ENCODE measurements at places on chromosomes 2 and 18. TPM values are rescaled to one million over a fixed set of nuclear protein-coding genes. Genes with fewer than 3 reads are reported as not detected.

DNA sequence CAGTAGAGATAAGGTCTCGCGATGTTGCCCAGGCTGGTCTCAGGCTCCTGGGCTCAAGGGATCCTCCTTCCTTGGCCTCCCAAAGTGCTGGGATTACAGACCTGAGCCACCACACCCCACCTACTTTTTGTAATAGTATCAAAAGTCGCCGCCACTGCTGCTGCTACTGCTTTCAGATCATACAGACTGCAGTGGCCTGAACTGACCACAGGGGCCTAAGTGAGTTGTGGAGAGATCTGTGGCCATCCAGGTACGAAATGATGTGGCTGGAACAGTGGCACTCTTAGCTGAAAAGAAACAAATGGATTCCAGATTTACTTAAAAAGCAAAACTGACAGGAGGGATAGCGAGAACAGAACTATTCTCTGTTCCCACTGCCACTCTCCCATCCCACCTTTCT lies 32.9 kb upstream of the POMC start:
- no peak for DNase-seq

Gene CIDEA
- total RNA-seq, result not detected

DNA sequence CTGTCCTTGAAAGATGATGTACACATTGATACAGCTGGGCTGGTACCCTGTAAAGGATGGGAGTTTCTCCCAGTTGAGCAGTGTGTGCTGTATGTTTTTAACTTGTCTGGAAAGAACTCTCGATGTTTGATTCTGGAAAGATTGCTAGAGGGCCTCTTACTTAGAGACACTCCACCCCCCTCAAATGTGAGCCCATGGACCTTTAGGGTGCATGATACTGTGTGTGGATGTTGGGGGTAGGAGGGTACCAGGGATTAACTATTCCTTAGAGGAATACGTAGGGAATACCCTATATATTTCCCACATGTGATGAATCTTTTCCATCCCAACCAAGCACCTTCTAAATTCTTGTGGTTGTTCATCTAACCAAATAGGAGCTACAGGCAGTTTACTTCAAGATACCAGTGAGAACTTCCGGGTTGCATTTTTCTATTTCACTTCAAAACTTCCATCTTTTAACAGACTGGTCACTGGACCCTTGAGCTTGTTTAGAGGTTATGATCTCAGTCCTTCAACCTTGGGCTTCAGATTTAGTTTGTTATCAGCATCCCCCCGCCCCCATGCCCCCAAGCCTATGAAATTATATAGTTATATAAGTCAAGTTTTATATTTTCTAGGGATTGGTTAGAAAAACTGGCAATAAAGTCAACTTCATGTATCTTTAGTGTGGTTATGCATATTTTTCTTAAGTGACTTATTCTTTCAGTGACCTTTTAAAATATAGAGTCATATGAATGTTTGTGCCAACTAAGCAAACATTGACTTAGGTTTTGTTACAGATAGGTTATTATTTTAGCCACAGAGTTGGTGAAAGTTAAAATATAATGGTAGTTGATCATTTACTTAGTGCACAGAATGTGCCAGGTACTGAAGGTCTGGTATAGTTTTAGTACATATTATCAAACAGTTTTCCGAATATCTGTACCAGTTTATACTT lies 18.2 kb downstream of the AFTPH start:
- no peak for DNase-seq

DNA sequence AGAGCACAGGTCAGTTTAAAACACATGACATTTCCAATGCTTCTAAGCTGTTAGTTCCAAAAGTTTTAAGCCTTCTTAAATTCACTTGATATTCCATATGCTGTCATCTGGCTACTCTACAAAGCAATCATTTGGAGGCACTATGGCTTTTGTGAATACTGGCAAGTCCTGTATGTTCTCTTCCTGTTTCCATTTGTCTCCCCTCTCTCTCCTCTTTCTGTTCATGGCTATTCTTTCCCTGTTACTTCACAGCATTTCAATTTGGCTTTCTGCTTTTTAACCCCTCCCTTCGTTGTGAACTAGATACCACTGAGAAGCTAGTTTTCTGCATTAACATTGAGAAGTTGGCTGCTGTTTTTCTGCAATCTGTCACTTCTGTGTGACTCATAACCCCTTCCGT lies 1337.2 kb upstream of the CELF4 start:
- DNase-seq, result no peak

DNA sequence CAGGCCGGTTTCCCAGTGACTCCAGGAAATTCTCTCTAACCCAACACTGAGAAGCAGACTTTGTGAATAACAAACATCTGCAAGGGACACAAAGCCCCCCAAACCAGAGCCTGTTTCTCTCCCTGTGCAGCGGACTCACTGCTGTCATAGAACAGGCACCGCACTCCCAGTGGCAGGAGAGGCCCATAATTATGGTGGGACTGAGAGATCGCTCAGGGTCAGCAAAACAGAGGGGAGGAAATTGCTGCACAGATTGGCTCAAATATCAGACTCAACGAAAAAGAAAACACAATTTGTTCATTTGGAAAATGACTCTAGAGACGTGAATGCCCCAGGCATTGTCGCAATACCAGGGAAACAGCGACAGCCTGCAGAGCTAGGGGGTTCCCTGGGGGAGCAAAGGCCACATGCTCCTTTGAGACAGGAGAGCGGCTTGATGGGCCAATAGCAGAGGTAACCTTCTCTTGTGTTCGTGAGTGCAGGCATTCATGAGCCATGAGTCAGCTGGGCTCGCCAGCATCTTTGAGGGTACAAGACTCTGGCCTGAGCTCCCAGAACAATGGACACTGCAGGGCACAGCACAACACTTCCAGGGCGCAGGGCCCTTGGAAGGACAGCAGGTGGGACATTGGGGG lies 143.3 kb upstream of the KLHL29 start:
- DNase-seq, result no peak

DNA sequence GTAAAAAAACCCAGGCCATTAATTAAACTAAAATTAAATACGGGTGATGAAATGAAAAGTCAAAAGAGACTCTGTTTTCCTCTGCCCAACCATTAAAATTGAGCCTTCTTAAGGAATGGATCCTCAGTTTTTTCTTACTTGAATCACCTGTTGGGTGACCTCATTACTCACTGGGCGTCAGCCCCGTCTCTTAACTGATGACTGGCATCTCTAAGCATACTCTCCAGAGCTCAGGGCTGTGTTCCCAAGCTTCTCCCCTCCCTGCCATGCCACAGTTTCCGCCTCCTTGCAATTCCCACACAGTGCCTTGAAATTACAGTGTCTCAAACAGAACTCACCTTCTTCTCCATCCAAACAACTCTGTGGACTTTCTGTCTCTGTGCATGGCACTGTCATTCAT lies 421.1 kb upstream of the CELF4 start:
- DNase-seq, result no peak

DNA sequence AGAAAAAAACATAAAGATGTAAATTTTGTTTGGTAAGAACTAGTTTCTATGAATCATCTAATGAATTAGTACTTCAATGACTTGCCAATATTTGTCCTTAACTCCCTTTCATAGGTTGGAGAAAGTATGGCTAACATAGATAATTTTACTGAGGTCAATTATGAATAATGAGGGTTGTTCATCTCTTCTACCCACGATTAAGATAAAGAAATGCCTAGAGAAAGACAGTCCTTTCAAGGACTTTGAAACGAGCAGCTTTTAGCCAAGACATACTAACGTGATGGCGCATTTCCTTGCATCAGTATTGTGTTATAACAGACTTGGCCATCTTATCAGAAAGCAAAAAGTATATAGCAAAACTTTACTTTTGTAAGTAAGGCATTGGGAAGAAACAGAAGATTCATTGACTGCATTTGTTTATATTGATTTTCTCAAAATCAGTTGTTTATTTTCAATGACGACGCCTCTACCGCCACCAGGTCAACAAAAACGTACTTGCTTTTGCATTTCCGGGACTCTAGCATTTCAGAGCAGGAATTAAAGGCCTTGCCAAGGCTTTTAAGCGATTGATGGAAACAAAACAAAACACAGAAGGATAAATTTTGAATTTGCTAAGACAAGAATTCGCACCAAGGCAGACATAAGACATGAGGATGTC lies 961 bp downstream of the RBM43 start:
- peak; percentile 24 for DNase-seq

DNA sequence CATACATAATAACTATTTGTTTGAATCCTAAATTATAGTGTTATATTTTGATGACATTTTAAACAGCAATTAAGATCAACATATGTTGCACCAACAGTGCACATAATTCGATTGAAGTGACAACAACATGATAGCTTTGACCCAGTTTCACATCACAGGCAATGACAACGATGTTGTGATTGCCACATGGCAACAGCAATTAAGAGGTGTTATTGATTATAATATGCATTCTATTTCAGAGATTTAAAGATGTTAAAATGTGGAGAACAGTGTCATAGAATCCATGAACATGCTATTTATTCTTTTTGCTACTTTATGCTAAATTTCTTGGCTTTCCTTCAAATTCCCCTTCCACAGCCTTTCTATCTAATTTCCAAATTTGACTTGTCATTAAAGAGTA lies 68.3 kb upstream of the STAT1 start:
- no peak for DNase-seq

- DNase-seq, result no peak
Observed at GRCh38 chr2:120887320-120887697, 151.6 kb downstream of the GLI2 start.

Gene TLX2
- 0.28 TPM for total RNA-seq

Gene DSG1
- not detected for total RNA-seq

DNA sequence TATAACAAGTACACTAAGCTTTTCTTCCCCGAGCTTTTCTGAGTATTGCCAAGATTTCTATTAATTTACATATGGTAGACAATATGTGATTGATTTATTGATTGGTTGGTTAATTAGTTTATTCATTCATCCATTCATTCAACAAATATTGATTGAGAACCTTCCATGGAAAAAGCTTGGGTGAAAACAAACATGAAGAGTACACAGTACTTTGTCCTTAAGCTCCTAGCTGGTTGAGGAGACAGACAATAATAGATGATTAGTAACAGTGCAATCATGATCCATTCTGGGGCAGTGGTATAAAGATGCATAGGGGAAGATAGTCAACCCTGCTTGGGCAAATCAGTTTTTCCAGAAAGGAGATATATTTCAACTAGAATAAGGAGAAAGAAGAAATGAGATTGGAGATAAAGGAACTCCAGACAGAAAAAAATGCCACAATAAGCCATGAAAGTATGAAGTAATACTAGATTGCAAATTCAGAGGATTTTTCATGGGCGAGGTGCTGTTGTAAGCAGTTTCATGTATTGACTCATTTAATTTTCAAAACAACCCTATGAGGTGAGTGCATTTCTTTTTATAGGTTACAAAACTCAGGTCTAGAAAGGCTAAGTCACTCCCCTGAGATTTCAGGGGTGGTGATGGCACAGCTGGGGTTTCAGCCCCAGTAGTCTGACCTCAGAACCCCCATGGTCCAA lies 129.5 kb downstream of the RND3 start:
- no peak for DNase-seq

DNA sequence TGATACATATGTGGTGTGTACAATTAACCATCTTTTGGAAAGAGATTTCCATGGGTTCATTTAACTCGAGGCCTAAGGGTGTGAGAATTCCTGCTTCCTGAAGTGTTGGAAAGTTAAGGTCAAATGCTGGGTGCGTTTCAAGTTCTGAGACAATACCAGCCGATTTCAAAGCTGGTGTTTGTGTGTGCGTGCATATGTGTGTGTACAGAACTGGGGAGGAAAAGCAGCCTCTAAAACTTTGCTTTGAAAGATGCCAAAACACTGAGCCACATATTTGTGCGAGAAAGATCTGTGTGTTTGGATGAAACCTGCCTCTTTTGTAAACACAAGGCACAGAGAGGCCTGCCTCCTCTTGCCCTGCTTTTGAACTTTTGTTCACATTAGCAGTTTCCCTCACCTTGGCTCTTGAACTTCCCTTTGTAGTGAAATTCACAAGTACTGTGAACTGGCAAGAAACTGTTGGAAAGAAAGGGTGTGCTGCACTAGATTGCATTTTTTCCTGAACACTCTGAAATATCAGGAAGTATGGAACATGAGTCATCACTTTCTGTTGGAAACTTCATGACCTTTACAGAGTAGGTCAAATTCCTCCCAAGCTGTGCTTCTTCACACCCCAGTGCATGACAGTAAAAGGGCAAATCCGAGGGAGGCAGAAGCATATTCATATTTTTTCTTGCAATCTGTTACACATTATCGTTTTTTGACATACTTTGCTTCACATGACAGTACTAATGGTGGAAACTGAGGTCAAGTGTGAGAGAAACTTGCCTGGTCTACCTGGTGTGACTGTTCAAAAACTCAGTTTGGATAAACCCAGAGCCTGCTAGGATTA lies 20.0 kb upstream of the CAVIN2 start:
- DNase-seq, result no peak

- DNase-seq, result no peak
Observed at GRCh38 chr2:16507655-16508489, 157.8 kb downstream of the CYRIA start.

Gene ANKRD29
- 0.36 TPM for total RNA-seq

DNA sequence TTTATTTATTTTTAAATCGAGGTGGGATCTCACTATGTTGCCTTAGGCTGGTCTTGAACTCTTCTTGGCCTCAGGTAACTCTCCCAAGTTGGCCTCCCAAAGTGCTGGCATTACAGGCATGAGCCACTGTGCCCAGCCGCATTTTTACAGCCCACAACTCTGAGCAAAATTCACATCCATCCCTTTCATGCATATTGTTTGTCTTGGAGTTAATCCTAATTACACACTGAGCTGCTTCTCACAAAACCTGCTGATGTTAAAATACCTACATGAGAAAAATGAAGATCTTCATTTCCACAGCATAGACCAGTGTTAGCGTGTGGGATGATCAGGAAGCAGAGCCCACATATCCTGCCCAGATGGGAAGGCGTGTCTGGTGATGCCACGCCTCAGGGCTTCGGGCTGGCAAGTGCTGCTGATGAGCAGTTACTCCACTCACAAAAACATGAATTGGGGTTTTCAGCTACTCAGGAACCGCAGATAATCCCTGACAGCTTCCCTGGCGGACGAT lies 14.6 kb downstream of the ITGB1BP1 start:
- DNase-seq, result no peak

DNA sequence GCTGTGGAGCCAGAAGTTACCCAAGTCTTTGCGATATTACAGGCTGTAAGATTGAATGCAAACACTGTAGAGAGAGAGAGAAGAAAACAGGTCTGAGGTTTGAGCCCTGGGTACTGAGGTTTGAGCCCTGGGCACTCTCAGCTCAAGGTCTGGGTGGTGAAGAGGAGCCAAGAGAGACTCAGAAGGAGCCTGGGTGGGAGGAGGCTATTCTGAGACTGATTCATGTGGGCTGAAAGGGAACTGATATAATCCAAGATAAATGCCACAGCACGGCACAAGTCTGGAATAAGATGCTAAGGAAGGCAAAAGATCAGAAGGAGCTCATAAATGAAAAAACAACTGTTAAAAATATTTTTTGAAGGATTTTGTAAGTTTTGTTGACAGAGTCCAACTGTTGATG lies 407.6 kb upstream of the HS6ST1 start:
- no peak for DNase-seq

- DNase-seq, result no peak
Observed at GRCh38 chr2:193141998-193142397, 947.3 kb upstream of the TMEFF2 start.

- DNase-seq, result no peak
Observed at GRCh38 chr2:30425326-30425725, 21.7 kb upstream of the LCLAT1 start.
